ENCODE measurements at places on chromosomes 16 and 17.

GRCh38 chr16:80369138-80369958 is 171.4 kb upstream of the DYNLRB2 start:
- DNase-seq = no peak

GRCh38 chr16:27455700-27456099 is 53.7 kb downstream of the IL21R start:
- no peak for DNase-seq

- no peak for DNase-seq
Measured at GRCh38 chr17:65656390-65657250, 95.2 kb upstream of the AXIN2 start.

DNA sequence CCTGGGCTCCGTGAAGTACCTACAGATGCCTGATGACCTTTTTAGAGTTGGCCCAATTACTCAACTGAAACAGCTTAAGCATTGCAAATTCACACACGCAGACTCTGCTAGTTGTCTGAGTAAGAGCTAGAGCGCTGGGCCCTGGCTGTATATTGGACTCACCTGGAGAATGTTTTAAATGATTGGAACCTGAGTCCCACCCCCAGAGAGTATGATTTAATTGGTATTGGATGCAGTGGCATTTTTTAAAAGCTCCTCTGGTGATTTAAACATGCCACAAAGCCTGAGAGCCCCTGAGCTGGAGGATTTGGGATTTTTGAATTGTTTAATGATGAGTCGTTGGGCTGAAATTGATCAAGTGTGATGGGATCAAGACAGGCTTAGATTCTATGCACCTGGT is 143.9 kb upstream of the SDK2 start:
- no peak for DNase-seq

GRCh38 chr17:10474536-10474935 is 5.2 kb upstream of the MYH4 start:
- no peak for DNase-seq

- DNase-seq = no peak
Measured at GRCh38 chr16:12358898-12359297, 382.4 kb downstream of the SNX29 start.

Measured in NCI-H1048 (cell line).